ENCODE measurements at places on chromosomes 1 and 21. TPM values are rescaled to one million over a fixed set of nuclear protein-coding genes. Genes with fewer than 3 reads are reported as not detected.

Gene TFF3
- total RNA-seq, result 14.6 TPM

Gene FAM72D
- total RNA-seq, result 0.46 TPM

Gene ORC1
- total RNA-seq, result not detected

Gene MIXL1
- total RNA-seq, result not detected

Gene TRAPPC3
- 89.1 TPM for total RNA-seq

Gene BATF3
- 3.4 TPM for total RNA-seq

Gene G0S2
- total RNA-seq, result 105 TPM

Gene FCRLA
- 0.31 TPM for total RNA-seq

Gene MYBPH
- total RNA-seq, result not detected

Gene GJB3
- not detected for total RNA-seq

- no peaks in the 10 kb centered on the region for H3K27me3 ChIP-seq
- no peak for DNase-seq
Measured at GRCh38 chr1:22527122-22527521, 36.2 kb upstream of the EPHA8 start.

GRCh38 chr1:32231843-32232432, 9.7 kb downstream of the EIF3I start:
- H3K27ac ChIP-seq, result no peak overlapping the region
- no peak for DNase-seq
- H3K36me3 ChIP-seq, result peaks cover 62% of the 10 kb centered on the region
- no peaks in the 10 kb centered on the region for H3K27me3 ChIP-seq
- H3K4me1 ChIP-seq, result peaks cover 26% of the 10 kb centered on the region
- no peak overlapping the region for H3K4me3 ChIP-seq

- H3K27ac ChIP-seq, result no peak overlapping the region
- peaks cover 18% of the 10 kb centered on the region for H3K4me1 ChIP-seq
- no peak overlapping the region for H3K4me3 ChIP-seq
- no peaks in the 10 kb centered on the region for H3K27me3 ChIP-seq
Measured at GRCh38 chr1:150476754-150477153, 10.5 kb upstream of the TARS2 start.

GRCh38 chr1:93692983-93693591, 11.4 kb upstream of the BCAR3 start:
- H3K27me3 ChIP-seq, result no peaks in the 10 kb centered on the region
- no peak overlapping the region for H3K27ac ChIP-seq
- H3K36me3 ChIP-seq, result no peaks in the 10 kb centered on the region
- DNase-seq, result no peak

GRCh38 chr1:113946678-113947387, 17.7 kb downstream of the HIPK1 start:
- H3K27ac ChIP-seq, result peak overlapping the region; percentile 63
- no peaks in the 10 kb centered on the region for H3K27me3 ChIP-seq
- no peak for DNase-seq
- peaks cover 41% of the 10 kb centered on the region for H3K4me1 ChIP-seq
- H3K36me3 ChIP-seq, result no peaks in the 10 kb centered on the region

DNA sequence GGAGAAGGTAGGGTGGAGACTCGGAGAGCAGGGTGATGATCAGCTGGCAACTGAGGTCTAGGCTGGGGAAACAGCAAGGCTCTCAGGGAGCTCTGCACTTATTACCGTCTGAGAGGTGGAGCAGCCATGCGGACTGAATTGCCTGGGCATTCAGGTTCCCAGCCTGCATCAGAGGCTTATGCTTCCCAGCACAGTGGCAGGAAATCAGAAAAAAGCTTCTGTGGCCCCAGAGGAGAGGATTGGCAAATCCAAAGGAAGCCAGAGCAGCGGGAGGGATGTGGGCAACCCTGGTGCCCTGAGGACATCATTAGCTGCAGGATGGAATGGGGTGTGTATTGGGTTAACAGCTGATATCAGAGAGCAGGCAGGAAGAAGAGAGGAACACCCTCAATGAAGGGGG, 374.1 kb upstream of the POU3F1 start:
- H3K36me3 ChIP-seq, result no peaks in the 10 kb centered on the region
- no peak for DNase-seq
- H3K4me1 ChIP-seq, result no peaks in the 10 kb centered on the region
- H3K27ac ChIP-seq, result no peak overlapping the region
- no peaks in the 10 kb centered on the region for H3K27me3 ChIP-seq
- no peak overlapping the region for H3K4me3 ChIP-seq

- no peaks in the 10 kb centered on the region for H3K27me3 ChIP-seq
- H3K4me3 ChIP-seq, result no peak overlapping the region
Measured at GRCh38 chr1:3776231-3776961, 3.8 kb downstream of the SMIM1 start.

- no peak overlapping the region for H3K4me3 ChIP-seq
- H3K4me1 ChIP-seq, result peaks cover 6% of the 10 kb centered on the region
- DNase-seq, result no peak
- H3K27me3 ChIP-seq, result peaks cover 91% of the 10 kb centered on the region
- no peaks in the 10 kb centered on the region for H3K36me3 ChIP-seq
- no peak overlapping the region for H3K27ac ChIP-seq
Measured at GRCh38 chr1:75129983-75130789, 4.0 kb upstream of the LHX8 start.

GRCh38 chr21:36613059-36613458, 85.9 kb upstream of the SIM2 start:
- no peak for DNase-seq
- H3K27me3 ChIP-seq, result peaks cover 14% of the 10 kb centered on the region
- H3K4me1 ChIP-seq, result no peaks in the 10 kb centered on the region

GRCh38 chr1:159201642-159202041, 3.0 kb upstream of the ACKR1 start:
- H3K4me3 ChIP-seq, result no peak overlapping the region
- no peak for DNase-seq
- H3K4me1 ChIP-seq, result no peaks in the 10 kb centered on the region
- H3K36me3 ChIP-seq, result no peaks in the 10 kb centered on the region
- no peak overlapping the region for H3K27ac ChIP-seq

- peaks cover 8% of the 10 kb centered on the region for H3K4me1 ChIP-seq
- H3K36me3 ChIP-seq, result no peaks in the 10 kb centered on the region
- DNase-seq, result no peak
- H3K27me3 ChIP-seq, result peaks cover 47% of the 10 kb centered on the region
Measured at GRCh38 chr1:239997515-239998311, 94.0 kb upstream of the FMN2 start.

- DNase-seq, result no peak
- H3K36me3 ChIP-seq, result no peaks in the 10 kb centered on the region
- no peaks in the 10 kb centered on the region for H3K27me3 ChIP-seq
- H3K4me3 ChIP-seq, result no peak overlapping the region
Measured at GRCh38 chr1:61842863-61843514, 100.7 kb downstream of the PATJ start.

GRCh38 chr1:223727541-223727940, 15.2 kb downstream of the CAPN2 start:
- H3K4me1 ChIP-seq, result peaks cover 39% of the 10 kb centered on the region
- H3K27me3 ChIP-seq, result no peaks in the 10 kb centered on the region
- no peak for DNase-seq
- H3K36me3 ChIP-seq, result peaks cover 9% of the 10 kb centered on the region

GRCh38 chr1:201025571-201026002, 2.1 kb upstream of the KIF21B start:
- H3K4me1 ChIP-seq, result peaks cover 41% of the 10 kb centered on the region
- no peak overlapping the region for H3K4me3 ChIP-seq
- no peak for DNase-seq
- no peaks in the 10 kb centered on the region for H3K27me3 ChIP-seq

GRCh38 chr1:53486395-53487026, 27.3 kb downstream of the DMRTB1 start:
- no peak overlapping the region for H3K4me3 ChIP-seq
- H3K4me1 ChIP-seq, result no peaks in the 10 kb centered on the region
- H3K27ac ChIP-seq, result no peak overlapping the region
- no peaks in the 10 kb centered on the region for H3K36me3 ChIP-seq
- H3K27me3 ChIP-seq, result peaks cover 13% of the 10 kb centered on the region

GRCh38 chr21:21301013-21301412, 302.8 kb downstream of the NCAM2 start:
- no peaks in the 10 kb centered on the region for H3K27me3 ChIP-seq
- no peak for DNase-seq
- no peak overlapping the region for H3K27ac ChIP-seq
- H3K4me1 ChIP-seq, result no peaks in the 10 kb centered on the region
- H3K36me3 ChIP-seq, result no peaks in the 10 kb centered on the region

All from adrenal gland (tissue), 19 donors.